ENCODE measurements at places on chromosomes 5 and 9.

DNA sequence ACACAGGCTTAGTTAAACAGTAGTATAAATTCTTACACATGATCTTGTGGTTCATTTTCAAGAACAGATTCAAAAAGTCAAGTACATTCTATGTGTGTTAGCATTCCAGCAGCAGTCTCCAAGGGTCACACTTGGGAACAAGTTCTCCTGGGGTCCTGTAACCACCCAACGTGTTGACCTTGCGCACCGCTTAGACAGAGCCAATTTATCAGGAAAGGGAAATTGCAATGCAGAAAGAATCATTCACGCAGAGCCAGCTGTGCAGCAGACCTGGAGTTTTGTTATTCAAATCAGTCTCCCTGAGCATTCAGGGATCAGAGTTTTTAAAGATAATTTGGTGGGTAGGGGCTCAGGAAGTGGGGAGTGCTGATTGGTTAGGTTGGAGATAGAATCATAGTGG is 8.5 kb upstream of the RXFP3 start:
- no peak for DNase-seq

- DNase-seq, result no peak
Measured at GRCh38 chr5:174616036-174616435, 108.3 kb upstream of the MSX2 start.

- DNase-seq, result no peak
Measured at GRCh38 chr5:129077433-129078075, 17.0 kb upstream of the ISOC1 start.

GRCh38 chr5:68015381-68016302 is 199.9 kb upstream of the PIK3R1 start:
- no peak for DNase-seq

GRCh38 chr9:127739614-127740330 is 4.7 kb upstream of the TOR2A start:
- DNase-seq, result no peak

Data from AG20443 (cell line).